ENCODE measurements at places on chromosomes 4 and X.

GRCh38 chrX:15646543-15646942, 18.1 kb downstream of the CLTRN start:
- no peak for DNase-seq

GRCh38 chrX:2907295-2907694, 21.8 kb downstream of the ARSD start:
- DNase-seq, result no peak

GRCh38 chrX:70924294-70924911, 6.5 kb downstream of the SLC7A3 start:
- no peak for DNase-seq

DNA sequence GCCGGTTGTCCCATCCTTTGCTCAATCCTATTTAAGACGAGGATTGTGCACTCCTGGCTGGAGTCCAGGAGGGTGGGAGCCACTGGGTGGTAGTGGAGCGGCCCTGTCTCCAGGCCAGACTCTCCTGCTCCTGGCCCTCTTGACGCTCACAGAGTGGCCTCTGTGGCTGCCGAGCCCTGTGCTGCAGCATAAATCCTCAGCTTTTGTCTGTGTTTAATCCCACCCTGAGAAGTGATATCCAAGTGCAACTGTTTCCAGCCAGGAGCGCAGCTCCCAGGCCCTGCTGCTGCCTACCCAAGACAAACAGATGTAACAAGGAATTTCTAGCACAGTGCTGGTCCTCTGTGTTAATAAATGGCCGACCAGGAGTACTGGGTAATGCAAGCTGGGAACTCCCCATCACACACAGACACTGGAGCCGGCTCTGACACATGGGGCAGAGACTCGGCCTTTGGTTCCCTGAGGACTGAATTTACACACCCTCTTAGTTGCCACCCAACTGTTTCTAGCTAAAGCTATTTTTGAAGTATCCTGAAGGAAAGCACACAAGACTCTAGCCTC, 85.3 kb downstream of the GATB start:
- no peak for DNase-seq

- no peak for DNase-seq
These were observed 183.5 kb downstream of the PCDH7 start for GRCh38 chr4:30903502-30904214.

DNA sequence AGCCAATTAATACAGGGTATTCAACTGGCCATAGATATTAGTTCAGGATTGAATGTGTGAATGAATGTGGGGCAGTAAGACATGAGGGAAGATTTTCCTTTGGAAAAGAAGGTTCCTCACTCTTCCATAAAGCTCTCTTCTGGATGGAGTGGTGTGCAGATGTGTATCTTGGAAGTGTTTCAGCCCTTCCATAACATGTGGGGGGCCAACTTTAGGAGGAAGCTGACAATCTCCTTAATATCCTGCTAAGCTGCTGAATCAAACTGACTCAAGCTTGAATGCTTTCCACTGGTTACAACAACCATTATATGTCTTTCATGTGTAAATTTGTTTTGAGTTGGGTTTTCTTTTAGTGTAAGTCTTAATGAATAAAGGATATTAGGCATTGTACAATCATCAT, 40.3 kb downstream of the FANCB start:
- no peak for DNase-seq

DNA sequence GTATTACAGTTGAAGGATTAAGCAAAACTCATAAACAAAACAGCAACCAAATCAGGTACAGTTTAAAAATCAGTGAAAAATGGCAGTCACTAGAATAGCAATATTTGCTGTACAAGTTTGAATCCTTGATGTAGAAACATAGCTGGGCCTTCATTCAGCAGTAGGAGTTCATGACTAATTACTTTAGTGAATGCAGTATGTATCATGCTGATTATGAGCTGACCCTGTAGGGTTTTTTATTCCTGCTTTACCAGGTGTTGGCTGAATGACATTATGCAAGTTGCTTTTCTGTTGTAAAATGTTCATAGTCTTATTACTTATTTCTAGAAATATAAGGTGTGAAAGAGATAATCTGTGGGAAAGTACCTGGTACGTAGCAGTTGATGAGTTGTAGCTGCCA, 179.6 kb downstream of the CCSER1 start:
- no peak for DNase-seq

DNA sequence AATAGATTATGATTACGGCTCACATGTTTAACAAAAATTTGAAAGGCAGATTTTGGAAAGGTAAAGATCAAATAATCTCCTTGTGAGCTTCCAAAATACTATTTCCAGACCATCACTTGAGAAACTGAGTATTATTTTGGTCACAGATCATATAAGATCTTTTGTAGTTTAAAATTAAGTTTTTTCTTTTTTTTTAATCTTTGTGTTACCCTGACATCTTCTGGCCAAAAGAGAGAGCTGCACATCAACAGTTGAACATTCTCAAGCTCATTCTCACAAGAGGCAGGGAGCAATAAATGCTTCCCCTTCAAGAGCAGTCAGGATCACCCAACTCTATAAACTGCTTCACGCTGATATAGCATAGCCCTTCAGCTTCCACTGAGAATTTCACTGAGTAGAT, 15.9 kb downstream of the TMEM192 start:
- DNase-seq, result no peak

- DNase-seq, result no peak
These were observed 73.1 kb downstream of the MTHFD2L start for GRCh38 chr4:74230902-74231499.

DNA sequence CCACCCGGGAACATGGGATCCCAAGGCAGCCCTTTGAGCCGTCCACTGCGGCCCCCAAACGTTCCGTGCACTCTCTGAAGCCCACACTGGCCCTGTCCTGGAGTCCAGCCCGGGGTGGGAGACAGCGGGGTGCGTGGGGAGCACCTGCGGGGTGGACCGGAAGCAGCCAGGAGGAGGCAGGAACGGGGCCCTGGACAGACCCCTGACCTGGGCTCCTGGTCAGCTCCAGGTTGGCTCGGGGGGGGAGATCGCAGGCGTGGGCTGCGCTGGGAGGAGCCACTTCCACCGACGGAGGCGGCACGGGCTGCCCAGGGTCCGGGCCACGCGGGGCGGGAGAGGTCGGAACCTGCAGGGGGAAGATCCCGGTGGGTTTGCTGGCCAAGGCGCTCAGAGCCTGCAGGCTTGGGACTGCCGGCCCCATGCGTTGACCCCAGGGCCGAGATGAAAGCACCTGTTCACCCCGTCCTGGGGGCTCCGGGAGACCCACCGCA, 5.7 kb upstream of the PLCXD1 start:
- DNase-seq, result no peak

- DNase-seq, result no peak
These were observed 773 bp upstream of the TXLNG start for GRCh38 chrX:16785247-16786138.

DNA sequence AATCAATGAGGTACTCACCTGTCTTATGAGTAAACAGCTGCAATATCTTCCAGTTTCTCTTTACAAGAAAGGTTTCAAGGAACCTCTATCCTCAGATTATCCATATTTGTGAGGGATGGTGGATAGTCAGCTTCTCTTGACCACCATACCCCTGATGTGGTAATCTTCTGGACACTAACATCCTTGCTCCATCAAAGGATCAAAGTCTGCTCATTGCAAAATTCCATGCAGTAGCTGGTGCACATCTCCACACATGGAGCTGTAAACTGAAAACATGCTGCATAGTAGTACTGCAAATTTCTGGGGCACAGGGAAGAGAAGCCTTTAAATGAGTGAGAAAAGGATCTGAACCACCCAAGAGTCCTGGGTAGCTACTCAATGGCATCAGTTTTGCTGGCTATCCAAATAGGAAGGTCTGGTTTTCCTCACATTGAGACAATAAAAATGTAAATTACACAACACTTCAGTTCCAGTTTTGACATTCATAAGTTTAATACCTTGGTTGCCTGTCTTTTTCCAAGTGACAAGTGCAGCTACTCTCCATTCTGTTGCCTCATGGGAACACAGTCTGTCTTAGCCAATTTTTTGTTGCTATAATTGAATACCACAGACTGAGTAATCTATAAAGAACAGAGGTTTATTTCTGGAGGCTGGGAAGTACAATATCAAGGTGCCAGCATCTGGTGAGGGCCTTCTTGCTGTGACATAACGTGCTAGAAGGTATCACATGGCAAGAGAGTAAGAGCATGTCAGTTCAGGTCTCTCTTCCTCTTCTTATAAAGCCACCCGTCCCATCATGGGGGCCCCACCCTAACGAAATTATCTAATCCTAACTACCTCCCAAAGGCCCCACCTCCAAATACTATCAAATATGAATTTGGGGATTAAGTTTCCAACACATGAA, 34.4 kb upstream of the ARHGEF6 start:
- peak; percentile 35 for DNase-seq

DNA sequence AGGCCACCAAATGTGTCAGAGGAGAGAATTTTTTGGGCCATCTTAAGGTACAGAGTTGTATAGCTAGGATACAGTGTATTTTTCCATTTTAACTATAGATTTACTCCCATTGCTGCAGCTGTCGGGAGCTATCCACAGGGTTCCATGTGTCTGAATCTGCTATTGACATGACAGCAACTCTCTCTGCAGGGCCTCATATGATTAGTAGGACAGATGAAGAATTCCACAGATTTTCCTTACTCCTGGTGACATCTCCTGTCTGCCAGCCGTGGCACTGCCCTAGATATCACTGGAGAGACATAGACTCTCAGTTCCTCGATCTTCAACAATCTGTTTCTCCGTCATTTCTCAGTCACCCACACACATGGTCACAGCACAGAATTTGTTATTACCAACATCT, 86.5 kb downstream of the SPCS3 start:
- no peak for DNase-seq

DNA sequence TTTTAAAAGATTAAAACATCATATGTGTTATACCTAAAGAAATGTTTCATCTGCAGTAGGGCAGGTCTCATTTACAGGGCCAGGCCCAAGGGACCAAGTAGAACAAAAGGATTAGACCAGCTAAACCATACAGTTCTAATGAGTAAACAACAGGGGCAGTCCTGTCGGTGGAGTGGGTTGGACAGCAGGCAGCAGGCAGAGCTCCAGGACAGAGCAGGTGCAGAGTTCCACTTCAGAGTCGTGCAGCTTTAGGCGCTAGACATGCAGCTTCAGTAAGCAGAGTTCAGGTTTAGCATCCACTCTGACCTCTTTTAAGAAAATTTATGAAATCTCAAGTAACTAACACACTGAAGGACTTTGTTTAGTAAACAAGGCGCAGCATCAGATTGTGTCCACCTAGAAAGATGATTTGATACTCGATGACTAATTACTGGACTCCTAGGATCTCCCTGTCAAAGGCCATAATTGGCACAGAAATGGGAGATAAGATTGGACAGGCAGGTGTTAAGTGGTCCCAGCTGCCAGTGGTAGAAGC, 487.7 kb upstream of the INTU start:
- no peak for DNase-seq

All from HuH-7 (cell line).